ENCODE measurements at places on chromosomes 1 and 21.
A peak's percentile ranks its signal among the peaks of the same experiment; 100 is the strongest.

DNA sequence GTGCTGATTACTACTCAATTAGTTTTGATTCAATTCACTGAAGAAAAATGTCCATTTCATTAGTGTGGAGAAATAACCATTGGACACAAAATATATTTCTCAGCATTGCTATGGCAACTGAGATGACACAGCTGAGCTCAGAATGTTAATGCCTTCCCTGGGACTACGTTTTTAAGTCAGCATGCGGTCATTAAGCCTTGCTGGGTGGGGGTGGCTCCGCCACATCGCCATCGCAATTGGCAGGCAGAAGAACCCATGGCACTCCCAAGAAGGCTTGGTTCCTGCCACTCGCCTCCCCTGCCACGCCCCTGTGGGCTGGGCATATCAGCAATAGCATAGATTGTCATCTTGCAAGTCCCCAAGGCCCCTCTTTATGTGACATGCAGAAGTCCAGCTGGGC lies 256.7 kb upstream of the CAMK1G start:
- DNase-seq, result no peak

- peak; percentile 33 for DNase-seq
Measured at GRCh38 chr1:230661976-230662375, 19.7 kb downstream of the COG2 start.

DNA sequence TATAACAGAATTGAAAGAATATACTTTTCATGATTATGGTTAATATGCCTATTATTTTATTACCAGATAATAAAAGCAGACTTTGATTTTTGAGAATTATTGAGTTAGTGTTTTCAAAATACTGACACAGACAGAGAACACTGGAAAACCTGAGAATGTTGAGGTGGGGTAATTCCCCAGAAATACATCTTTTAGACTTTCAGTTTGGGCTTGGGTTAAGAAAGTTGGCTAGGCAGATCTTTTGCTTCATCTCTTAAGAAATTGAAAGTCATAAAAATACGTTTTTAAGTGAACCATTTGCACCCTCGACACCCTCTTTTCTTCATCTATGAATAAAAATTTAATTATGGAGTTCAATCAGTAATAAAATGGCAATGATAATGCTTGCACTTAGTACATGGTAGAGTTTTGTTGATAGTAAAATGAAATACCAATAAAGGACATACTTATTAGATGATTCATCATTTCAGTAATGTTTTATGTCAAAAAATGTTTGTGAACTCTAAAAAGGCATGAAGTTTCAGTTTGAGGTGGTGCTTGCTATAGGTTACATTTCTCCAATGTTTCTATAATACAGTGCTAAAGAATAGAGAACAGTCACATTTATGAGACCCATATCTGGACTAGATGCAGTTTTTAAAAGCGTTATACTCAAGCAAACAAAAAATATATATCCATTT lies 1.9 kb upstream of the SAMSN1 start:
- DNase-seq, result no peak

DNA sequence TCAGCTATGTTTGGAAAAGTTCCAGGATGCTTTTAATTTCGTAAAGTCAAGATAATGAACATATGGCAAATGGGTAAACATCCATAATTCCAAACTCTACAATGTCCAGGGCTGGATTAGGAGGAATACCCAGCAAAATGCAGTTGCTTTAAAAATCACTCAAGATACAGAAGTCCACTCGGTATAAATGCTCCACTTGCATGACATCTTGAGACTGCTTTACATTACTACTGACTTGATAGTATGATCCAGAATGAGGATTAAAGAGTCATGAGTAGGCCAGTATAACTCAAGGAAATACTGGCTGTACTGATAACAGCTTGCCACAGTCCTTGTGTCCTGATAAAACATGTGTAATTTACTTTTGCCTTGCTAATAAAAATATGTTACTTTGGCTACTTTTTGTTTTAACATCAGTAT lies 58.3 kb upstream of the ANGPTL3 start:
- no peak for DNase-seq

DNA sequence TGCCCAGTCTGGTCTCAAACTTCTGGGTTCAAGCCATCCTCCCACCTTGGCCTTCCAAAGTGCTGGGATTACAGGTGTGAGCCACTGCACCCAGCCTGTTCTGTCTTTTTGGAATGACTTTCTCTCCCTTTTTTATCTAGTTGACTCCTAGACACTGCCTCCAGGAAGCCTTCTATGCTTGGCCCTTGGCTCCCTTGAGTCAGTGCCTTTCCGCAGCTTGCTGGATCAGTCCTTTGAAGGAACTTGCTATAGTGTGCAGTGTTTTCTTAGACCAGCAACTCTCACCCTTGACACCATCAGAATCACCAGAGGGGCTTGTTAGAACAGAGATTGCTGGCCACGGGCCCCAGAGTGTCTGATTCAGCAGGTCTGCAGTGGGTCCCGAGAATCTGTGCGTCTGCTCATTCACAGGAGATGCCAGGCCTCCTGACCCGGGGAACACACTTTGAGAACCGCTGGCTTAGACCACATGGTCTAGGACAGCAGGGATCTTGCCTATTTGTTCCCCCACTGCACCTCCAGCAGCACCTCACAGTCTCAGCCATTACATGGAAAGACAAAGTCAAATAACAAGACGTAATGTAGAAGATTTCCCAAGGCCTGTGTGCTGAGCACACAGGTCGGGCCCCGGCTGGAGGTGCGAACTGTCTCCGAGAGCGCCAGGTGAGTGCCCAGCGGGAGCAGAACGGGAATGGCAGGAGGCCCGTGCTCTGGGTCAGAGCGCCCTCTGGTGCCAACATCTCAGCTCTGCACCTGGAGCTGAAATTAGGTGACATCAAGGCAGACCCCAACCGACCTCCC lies 27.4 kb upstream of the CTPS1 start:
- peak; percentile 24 for DNase-seq

Measured in SHP77 treated with DMSO at 0.1 percent for 48 hours (cell line).